ENCODE measurements at places on chromosomes 6 and 20.

DNA sequence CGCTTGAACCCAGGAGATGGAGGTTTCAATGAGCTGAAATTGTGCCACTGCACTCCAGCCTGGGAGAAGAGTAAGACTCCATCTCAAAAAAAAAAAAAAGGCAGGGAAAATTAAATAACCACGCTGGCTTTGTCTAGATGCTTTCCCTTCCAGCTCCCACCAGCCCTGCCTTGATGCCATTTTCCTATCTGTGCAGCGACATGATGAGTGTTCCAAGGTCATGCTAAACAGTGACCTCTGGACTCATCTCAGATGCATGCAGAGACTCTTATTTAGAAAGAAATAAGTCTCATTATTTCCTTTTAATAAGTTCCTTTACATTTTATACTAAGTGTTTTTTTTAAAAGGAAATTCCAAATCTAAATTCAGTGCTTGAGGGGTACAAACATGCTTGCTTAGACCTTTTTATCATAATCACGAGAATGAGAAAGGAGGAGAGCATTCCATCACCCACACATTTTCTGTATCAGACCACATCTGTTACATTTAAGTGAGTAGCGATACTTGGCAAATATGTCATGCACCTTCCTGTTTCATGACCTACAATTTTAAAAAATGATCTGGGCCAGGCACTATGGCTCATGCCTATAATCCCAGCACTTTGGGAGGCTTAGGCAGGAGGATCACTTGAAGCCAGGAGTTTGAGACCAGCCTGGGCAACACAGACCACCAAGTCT is 101.1 kb upstream of the RREB1 start:
- DNase-seq = no peak

DNA sequence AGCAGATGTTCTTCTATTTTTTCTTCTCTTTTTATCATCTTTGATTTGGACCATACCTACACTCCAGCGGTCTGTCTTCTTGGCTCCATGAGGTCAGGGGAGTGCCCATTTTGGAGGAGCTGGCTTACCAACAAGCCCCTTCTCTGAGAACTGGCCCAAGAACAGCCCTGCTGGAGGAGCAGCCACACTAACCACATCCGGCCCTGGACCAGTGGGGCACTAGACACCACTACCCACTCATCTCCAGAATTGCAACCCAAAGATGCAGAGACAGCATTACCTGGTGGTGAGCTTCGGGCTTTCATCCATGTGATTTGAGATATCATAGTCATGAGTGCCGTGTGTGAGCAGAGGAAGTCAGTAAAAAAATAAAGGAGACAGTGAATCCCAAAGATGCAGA is 599.4 kb upstream of the CDH4 start:
- DNase-seq = no peak

GRCh38 chr6:133964052-133964451 is 11.0 kb downstream of the TBPL1 start:
- DNase-seq = no peak

DNA sequence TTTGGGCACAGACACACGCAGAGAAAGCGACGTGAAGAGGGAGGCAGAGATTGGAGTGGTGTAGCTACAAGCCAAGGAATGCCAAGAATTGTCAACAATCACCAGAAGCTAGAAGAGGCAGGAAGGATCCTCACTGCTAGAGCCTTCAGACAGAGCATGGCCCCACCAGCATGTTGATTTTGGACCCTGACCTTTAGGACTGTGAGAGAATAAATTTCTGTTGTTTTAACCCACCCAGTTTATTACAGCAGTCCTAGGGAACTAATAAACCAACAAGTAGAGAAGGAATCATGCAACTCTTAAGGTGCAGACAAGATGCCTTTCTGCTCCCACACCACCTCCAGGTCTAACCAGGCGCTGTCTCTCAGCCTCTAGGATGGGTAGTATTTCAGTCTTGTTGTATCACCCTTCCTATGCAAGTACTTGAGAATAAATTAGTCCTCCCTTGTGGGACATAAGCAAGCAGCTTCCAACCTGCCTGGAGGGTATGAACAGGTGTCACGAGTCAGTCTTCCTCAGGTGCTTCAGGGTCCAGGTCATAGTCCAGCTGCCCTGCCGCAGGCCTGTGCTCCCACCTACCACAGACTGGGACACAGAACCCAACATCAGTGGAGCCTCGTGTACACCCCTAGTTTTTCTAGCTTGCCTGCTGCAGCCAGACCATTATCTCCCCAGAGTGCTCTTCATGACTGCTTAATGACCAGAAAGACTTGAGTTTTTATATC is 46.4 kb upstream of the CCN2 start:
- no peak for DNase-seq

GRCh38 chr6:14664112-14664601 is 546.6 kb downstream of the CD83 start:
- DNase-seq = no peak

GRCh38 chr20:43994486-43995100 is 79.9 kb downstream of the TOX2 start:
- no peak for DNase-seq

- no peak for DNase-seq
Observed at GRCh38 chr6:11497107-11497506, 40.4 kb upstream of the TMEM170B start.

DNA sequence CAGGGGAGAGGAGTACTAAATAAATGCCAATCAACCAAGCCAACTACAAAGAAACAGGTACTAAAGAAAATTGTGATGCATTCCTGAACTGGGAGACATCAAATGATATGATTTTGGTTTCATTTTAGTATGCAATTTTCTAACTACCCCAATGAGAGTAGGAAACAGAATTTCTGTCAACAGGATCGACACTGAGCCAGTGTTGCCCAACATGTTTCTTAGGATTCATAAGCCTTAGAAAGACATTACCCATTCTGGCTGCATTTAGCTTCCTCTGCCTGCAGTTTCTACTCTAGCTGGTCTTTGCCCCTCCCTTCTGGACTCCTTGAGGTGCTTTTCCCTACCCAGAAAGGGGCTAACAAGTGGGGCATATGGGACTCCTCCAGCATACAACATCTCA is 49.8 kb downstream of the KCTD20 start:
- DNase-seq = no peak

- no peak for DNase-seq
Observed at GRCh38 chr6:36025932-36026327, 1.5 kb upstream of the SLC26A8 start.

- DNase-seq = no peak
Observed at GRCh38 chr6:119676230-119676629, 326.7 kb upstream of the MAN1A1 start.

GRCh38 chr6:27251112-27251605 is 3.7 kb downstream of the PRSS16 start:
- no peak for DNase-seq

DNA sequence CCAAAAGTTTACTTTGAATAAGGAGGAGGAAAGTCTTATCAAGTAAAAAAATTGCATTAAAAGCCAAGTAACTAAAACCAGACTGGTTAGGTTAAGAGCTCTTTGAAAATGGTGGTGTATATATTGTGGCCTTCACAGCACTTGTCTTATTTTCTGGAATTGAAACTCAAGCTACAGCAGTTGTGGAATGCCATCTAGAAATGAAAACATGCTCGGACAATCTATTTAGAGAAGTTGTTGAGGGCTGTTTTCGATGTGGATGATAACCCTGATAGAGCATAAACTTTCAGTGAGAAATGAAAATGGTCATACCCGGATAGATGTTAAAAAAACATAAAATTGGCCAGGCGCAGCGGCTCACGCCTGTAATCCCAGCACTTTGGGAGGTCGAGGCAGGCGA is 47.0 kb downstream of the ARID1B start:
- DNase-seq = no peak

DNA sequence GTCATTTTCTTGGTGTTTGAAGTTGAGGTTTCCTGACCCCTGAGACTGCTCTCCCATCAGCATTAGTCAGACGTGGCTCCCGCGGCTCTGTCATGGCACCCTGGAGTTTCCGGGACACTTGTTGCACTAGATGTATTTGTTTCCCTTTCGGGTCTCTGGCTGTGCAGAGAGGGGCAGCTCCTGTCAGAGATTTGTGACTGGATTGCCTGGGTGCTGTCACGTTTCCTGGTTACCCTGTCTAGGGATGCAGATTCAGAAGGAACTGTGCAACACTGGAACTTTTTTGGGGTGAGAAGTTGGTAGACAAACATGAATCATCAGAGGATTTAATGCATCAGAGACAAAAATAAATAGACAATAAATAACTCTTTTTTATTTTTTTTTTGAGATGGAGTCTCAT is 431.8 kb upstream of the MAN1A1 start:
- DNase-seq = no peak

GRCh38 chr6:35512006-35512405 is 690 bp downstream of the TULP1 start:
- no peak for DNase-seq

- no peak for DNase-seq
Observed at GRCh38 chr6:4772750-4773149, 3.5 kb upstream of the CDYL start.

Measured in epithelial cell of proximal tubule (primary cell).